ELF-1 (cell line): ENCODE measurements at places on chromosomes 6 and 20.

GRCh38 chr6:25192590-25193459 lies 86.3 kb upstream of the CARMIL1 start:
- no peak for DNase-seq

DNA sequence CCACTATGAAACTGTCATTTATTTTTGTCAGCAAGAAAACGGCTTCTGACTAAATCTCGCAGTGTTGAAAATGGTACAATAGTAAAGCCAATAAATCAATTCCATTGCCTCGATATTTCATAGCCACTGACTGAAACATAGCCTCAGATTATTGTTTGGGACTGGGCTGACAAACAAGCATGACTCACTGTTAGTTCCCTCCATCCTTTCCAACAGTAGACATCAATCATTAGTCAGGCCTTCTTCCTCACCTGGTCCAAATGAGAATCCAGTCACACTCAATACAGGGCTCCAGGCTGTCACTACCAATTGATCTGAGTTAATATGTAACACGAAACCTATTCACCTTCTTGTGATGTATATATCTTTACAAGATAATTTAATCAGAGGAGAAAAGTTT lies 66.1 kb downstream of the ADGRB3 start:
- DNase-seq, result no peak

GRCh38 chr20:48847498-48848205 lies 19.9 kb upstream of the PREX1 start:
- no peak for DNase-seq

DNA sequence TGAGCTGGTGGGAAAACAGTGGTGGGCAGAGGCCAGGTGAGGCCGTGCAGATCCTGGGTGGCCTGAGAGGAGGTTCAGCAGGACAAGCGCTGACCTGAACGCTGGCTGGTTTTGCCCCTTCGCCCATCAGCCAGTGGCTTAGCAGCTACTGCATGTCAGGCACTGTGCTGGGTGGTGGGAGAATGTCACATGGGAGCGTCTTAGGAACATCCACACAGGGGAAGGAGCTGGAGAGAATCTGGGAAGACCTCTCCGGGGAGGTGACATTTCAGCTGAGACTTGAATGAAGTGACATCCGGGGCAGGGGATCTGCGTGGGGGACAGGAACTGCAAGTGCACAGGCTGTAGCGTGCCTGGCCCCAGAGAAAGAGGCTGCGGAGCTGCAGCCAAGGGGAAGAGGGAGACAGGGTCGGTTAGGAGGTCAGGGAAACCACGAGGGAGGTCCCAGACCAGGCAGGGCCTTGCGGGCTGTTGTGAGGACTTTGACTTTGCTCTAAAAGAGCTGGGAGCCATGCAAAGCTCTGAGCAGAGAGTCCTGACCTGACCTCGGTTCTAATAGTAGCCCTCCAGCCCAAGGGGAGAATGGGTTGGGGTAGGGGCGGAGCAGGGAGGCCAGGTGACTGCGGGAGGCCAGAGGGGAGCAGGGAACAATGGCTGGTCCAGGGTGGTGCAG lies 156.8 kb upstream of the PTPN1 start:
- DNase-seq, result no peak

DNA sequence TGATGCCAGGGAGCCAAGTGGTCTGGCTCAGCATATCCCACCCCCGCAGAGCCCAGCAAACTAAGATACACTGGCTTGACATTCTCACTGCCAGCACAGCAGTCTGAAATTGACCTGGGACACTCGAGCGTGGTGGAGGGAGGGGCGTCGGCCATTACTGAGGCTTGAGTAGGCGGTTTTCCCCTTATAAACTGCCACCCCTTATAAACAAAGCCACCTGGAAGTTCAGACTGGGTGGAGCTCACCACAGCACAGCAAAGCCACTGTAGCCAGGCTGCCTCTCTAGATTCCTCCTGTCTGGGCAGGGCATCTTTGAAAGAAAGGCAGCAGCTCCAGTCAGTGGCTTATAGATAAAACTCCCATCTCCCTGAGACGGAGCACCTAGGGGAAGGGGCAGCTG lies 19.4 kb downstream of the TINAG start:
- DNase-seq, result no peak

DNA sequence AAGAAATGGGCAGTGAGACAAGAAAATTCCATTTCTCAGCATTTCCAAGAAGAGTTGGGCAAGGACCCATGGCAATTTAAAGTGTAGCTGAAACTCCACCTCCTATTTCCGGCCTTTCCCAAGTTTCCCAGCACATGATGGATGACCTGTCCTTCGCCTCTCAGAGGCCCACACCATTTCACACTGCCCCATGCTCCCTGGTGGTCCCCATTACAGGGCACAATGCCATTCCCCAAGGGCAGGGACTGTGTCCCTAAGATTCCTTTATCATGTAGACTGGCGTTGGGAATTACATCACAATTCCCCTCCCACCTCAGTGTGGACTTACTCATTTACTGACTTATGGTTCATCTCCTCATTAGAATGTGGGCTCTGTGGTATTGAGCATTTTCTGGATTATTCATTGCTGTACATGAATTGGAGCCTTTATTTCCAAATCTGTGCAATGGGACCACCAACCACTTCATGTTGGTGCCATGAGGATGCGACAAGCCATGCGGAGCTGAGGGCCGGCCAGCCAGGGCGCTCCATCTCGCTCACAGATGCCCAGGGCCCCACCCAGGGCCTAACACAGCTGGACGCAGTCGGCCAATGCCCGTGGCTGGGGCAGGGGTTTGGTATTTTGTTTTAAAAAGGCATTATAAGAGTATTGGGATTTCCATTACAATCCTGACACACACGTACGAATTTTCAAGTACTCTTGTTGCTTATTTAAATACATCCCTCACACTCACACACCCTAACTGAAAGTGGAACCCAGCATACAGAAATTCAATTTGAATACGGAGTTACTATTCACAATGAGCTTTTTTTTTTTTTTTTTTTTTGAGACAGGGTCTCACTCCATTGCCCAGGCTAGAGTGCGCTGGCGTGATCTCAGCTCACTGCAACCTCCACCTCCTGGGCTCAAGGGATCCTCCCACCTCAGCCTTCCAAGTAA lies 5.4 kb downstream of the ACSS1 start:
- DNase-seq, result peak; percentile 58

DNA sequence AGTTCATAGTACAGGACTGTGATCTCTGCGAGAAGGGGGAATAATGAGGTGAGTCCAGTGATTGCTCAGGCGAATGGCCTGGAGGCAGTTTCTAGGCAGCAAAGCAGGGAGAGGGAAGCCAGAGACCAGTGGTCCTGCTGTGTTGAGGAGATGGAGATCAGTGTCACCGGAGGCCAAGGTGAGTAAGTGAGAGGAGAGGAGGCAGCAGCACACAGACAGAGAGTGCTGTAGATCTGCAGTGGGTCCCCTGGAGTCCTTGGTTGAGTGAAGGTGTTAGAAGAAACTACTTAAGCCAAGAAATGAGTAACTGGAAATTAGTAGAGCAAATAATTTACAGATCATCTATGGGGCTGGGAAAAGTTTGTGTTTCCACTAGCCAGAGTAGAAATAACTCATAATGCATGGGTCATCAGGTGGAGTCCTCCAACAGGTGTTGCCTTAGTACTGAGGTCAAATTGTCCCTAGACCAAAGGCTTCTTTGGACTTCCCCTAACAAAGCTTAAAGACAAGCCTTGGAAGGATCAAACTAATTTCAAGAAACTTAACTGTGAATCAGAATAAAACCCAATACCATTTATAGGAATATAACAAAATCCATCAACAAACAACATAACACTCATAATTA lies 13.6 kb downstream of the HEBP2 start:
- DNase-seq, result peak; percentile 46

DNA sequence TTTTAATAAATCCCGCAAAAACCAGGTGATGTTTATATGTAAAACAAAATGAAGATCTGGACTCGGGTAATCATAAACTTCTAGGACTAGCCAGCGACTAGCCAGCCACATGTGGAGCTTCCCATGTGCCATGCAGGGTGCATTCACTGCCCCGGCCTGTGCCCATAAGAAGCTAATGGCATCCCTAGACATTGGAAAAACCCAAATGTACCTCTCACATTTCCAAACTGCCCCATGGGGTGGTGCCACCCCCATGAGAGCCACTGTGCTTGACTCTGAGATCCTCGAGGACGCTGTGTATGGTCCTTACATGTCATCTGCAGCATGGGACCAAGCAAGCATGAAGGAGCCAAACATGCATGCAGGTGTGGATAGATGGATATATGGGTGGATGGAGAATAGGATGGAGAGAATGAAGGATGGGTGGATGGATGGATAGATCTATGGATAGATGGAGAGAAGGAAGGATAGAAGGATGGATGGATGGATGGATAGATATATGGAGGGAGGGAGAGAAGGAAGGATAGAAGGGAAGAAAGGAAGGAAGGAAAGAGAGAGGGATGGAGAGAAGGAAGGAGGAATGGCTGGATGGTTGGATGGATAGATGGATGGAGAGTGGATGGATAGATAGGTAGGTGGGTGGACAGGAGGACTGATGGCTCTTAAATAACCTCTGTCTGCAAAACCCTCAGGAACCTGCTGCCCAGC lies 203.6 kb downstream of the CDH4 start:
- DNase-seq, result no peak

GRCh38 chr6:33207552-33208090 lies 679 bp upstream of the RING1 start:
- no peak for DNase-seq

GRCh38 chr20:21509079-21509596 lies 4.7 kb downstream of the NKX2-2 start:
- peak; percentile 25 for DNase-seq

- peak; percentile 72 for DNase-seq
Measured at GRCh38 chr20:21102603-21103311, 3.4 kb downstream of the LINC00237 start.

- no peak for DNase-seq
Measured at GRCh38 chr20:41133709-41134361, 3.5 kb upstream of the PLCG1 start.

DNA sequence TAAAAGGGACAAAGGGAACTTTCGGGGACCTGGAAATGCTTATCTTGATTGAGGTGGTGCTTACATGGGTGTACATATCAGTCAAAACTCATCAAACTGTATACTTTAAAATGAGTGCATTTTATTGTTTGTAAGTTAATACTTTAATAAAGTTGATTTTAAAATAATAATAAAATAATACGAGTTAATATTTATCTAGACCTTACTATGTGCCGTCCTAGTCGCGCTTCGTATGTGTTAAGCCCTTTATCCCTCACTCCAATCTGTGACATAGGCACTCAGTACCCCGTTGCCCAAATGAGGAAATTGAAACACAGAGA lies 47.5 kb downstream of the PDYN start:
- no peak for DNase-seq

DNA sequence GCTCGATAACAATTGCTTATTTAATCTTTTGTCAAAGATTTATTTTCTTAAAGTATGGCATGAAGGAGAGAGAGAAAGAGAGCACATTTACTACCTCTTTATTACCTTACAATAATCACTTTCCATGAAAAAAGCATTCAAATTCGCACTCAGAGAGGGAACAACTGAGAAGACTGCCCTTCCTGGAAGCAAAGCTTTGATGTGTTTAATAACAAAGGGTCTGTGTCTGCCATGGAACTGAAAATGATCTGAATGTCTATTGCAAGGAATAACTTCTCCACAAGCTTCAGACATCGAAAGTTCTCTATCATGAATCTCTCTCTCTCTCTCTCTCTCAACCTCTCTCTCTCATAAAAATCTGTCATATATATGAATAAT lies 308.9 kb downstream of the HDGFL1 start:
- no peak for DNase-seq

DNA sequence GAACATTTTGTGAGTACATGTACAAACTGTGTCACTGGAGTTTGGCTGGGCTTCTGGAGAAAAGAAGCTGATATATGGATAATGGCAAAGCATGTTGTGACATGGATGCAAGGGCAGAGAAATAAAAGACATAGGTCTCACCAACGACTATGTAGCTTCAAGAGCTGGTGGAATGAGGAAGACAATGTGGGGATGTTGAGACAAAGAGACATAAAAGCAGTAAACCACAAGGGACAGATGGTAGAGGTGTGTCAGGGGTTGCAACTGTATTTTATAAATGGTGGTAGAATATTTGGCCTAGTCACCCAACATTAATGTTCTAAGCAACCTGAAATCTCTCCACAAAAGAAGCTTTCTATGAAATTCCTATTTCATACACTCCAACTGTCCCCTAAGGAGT lies 199.0 kb downstream of the KCNQ5 start:
- DNase-seq, result no peak

DNA sequence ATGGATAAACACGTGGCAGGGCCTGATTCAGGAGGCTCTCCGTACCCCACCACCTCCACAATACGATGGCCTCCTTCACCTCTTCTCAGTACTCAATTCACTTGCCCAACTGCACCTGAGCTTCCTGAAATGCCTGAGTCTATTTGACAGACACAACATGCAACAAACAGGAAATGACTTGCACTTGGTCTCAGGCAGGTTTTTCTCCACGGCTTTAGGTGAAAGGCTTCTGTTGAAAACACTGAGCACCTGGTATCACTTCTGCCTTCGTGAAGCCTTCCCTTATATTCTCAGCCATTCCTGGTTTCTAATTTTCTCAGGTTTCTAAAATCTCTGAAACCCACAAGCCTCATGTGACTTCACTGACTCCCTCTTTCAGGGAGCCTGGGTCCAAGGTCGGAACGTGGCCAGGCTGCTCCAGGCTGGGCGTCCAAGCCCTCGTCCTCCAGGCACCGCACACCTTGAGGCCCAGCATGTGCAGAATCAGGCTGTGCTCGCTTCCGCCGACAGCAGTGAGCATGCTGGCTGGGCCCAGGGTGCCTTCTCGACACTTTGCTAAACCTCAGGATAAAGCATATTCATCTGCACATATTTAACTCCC lies 34.7 kb downstream of the TAF4 start:
- DNase-seq, result no peak

DNA sequence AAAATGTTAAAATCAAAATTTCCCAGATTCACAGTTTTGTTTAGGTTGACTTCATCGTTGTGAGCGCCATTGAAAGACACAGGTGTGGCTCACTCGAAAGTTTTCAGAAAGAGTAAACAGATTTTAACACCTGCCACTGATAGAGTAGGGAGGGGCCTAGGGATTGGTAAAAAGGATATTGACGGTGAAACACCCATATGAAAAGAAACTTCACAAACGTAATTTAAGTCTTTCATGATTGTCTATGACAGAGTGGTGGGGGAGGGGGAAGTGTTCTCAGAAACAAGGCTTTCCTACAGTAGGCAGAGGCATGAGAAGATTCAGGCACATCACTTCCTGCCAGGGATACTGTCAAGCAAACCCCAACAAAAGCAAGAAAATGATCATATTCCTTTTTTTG lies 101.4 kb downstream of the PERP start:
- no peak for DNase-seq

- peak; percentile 88 for DNase-seq
Measured at GRCh38 chr20:34069341-34070078, 42.5 kb downstream of the EIF2S2 start.

DNA sequence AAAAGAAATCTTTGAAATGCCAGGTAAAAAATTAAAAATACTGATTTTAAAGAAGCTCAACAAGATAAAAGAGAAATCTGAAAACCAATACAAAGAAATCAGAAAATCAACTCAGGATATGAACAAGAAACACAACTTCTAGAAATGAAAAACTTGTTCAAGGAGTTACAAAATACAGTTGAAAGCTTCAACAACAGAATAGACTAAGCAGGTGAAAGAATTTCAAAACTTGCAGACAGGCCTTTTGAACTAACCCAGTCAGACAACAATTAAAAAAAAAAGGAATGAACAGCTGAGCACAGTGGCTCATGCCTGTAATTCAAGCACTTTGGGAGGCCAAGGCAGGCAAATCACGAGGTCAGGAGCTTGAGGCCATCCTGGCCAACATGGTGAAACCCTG lies 57.8 kb downstream of the PDSS2 start:
- no peak for DNase-seq
